Inflammatory macrophage treated with lipopolysaccharide for 1 hour (primary cell): ENCODE measurements at places on chromosomes 4 and X.
A peak's percentile ranks its signal among the peaks of the same experiment; 100 is the strongest.

DNA sequence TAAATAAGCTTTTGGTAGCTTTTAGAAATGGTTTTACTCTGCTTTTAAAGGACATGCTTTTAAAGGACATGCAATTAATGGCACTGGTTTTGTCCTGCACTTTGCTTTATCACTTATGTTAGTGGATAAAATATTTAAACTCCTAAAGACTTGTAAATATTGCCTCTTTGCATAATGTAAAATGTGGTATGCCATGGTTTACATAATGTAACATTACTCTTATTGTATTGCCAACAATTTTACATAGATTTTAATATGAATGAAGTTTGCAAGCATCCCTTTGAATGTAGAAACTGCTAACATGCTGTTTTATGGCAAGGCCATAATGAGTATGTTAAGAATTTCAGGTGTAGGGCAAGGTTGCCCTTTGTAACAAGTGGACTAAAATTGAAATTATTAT lies 118.4 kb downstream of the CHIC1 start:
- DNase-seq, result no peak

- no peak for DNase-seq
These were observed 138.3 kb upstream of the PUDP start for GRCh38 chrX:7286168-7286837.

DNA sequence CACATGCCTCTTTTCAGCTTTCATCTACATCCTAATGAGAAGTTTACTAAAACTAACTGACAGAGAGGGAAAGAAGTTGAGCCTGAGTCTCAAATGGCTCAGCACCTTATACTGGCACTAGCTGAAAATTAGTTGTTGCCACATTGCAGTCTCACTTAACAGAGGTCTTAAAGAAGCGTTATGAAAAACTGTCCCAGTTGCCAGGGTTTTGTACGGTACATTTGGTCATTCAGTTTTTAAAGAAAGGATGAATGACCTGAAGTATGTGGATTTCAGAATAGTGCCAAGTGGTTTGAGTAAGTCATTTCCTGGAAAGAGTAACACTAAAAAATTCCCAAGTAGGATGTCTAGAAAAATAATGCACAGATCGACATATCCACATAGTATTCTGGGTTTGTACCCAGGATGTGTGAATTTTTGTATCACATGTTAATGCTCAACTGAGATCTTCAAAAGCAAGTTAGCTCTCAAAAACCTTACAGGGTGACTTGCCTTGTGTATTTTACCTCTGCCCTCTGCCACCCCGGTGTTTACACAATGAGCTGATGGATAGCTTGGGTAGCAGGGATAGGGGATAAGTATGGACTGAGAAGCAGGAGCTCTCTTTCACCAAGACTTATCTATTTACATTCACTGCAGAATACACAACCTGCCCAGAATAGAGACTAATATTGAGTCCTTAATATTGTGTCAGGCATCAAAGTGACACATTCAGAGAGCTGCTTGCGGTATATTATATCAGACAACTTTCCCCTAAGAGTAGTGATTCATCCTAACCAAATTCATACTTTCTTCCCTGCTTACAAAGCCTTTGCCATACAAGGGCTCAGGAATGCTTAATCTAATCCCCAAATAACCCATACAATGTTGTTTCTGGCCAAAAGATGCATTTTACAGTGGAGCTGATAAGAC lies 1075.7 kb upstream of the PABPC4L start:
- DNase-seq, result no peak

DNA sequence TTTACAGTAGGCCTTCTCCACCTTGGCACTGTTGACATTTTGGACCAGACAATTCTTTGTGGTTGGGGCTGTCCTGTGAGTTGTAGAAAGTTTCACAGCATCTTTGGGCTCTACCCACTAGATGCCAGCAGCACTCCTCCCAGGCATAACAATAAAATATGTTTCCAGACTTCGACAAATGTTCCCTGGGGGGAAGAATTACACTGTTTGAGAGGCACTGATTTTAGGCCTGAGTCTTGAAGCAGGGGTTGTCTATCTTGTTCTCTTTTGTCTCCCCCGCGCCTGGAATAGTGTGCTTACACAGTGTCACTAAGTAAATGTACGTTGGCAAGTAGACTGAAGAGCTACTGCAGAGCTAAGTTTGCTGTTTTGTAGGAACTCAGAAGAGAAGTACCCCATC lies 254.4 kb upstream of the BOD1L1 start:
- DNase-seq, result no peak

DNA sequence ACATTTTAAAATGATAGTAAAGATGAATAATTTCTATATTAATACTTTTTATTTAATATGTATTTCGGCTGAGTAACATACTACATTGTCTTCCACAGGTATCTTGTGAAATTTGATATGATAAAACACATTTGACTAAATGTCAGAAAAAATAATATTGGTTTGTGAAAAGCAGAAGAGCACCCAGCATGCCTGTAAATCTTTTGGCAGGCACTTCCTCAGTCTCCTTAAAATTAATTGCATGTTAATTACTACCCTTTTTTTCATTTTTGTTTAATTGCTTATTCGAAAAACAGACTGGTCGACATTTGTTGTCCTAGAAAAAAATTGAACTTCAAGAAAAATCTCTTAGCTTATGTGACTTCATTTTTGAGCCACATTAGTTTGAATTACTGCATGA lies 40.6 kb downstream of the CLCN3 start:
- DNase-seq, result peak; percentile 6

GRCh38 chr4:25694466-25694865 lies 38.8 kb downstream of the SLC34A2 start:
- no peak for DNase-seq

DNA sequence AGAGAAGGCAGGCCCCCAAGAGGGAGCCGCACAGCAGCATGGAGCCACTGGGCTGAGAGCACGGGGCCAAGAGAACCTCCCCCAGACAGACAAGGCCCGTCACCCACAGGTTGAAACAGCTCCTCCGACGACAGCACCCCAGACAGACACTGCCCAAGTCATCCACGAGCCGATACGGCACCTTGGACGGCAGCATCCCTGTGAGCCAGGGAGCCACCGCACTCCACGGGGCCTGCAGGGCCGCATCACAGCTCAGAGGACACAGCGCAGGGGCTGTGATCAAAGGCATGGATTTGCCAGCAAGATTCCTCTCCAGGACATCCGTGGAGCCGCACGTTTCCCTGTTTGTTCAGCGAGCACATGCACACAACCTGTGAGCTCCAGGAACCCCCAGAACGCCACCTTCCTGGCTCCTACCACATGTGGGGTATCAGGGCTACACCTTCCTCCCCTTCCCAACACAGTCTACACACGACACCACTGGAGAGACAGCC lies 3.9 kb downstream of the CTBP1 start:
- DNase-seq, result no peak

- DNase-seq, result no peak
These were observed 144.9 kb downstream of the FHIP1A start for GRCh38 chr4:151553874-151554273.

GRCh38 chr4:24913119-24913485 lies 260 bp upstream of the CCDC149 start:
- DNase-seq, result no peak
